H4 (cell line): ENCODE measurements at places on chromosomes 12 and 14. TPM values are rescaled to one million over a fixed set of nuclear protein-coding genes. Genes with fewer than 3 reads are reported as not detected.

Gene MYF5
- total RNA-seq: not detected in 2 replicates

Gene DYRK4
- total RNA-seq: 104 and 124 TPM in 2 replicates

Gene YBX3
- 55.7 and 96.7 TPM in 2 replicates for total RNA-seq

Gene CERS5
- 11.7 and 15.8 TPM in 2 replicates for total RNA-seq

Gene PTPRB
- total RNA-seq: 0.02 and 0.14 TPM in 2 replicates

Gene STYK1
- total RNA-seq: 3.3 and 3.8 TPM in 2 replicates

GRCh38 chr12:88918161-88918560 is 337.9 kb upstream of the KITLG start:
- no peak for DNase-seq

- no peak for DNase-seq
Measured at GRCh38 chr12:40001406-40001805, 104.5 kb downstream of the SLC2A13 start.

DNA sequence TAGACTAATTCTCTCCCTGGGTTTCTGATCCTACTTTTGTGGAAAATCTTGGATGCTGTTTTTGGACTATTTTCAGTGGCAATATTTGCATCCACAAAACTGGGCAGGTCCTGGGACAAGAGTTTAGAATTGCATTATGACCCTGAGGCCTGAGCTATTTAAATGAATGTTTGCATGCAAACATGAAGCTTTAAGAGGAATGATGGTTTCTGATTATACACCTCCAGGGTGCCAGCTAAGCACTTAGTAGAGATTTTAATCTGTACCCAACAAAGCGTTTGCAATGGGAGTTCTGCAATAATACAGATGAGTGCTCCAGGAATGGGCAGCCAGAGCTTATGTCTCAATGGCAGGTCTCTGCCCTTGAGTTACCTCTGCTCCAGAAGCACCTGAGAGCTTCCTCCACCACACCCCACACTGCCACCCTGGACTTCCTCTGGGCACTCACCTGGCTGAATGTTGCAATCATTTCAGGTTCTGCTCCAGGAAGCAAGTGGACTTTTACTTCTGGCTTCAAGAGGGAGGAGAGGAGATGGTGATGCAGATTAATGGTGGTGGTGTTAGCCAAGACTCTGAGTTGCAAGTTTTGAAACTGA is 6.0 kb upstream of the SPTLC2 start:
- no peak for DNase-seq

- no peak for DNase-seq
Measured at GRCh38 chr14:100788942-100789341, 37.0 kb upstream of the MEG3 start.

- DNase-seq: no peak
Measured at GRCh38 chr12:106917503-106917902, 38.2 kb upstream of the TMEM263 start.

GRCh38 chr12:93587611-93588010 is 15.1 kb downstream of the SOCS2 start:
- no peak for DNase-seq
